PC-9 (cell line): ENCODE measurements at places on chromosomes 5 and 9.
A peak's percentile ranks its signal among the peaks of the same experiment; 100 is the strongest.

DNA sequence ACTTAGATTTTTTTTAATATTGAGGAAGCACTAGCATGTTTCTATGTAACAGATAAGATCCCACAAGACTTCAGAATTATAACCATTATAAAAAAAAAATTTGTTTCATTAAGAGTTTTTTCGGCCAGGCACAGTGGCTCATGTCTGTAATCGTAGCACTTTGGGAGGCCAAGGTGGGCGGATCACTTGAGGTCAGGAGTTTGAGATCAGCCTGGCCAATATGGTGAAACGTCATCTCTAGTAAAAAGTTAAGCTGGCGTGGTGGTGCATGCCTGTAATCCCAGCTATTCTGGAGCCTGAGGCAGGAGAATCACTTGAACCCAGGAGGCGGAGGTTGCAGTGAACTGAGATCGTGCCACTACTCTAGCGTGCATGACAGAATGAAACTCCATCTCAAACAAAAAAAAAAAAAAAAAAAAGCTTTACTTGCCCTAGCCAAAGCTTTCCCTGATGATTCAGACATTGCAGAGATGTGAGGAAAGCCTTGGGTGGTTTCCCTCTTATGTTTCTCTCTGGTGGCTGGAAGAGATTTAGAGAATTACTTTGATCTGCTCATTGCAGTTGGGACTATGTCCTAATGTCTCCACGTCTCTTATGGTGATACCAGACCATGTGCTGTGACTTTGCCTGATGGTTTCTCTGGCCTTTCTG, 65.4 kb downstream of the EGFLAM start:
- H3K36me3 ChIP-seq: no peaks in the 10 kb centered on the region
- no peak overlapping the region for H3K4me3 ChIP-seq
- DNase-seq: no peak
- H3K4me1 ChIP-seq: no peaks in the 10 kb centered on the region

DNA sequence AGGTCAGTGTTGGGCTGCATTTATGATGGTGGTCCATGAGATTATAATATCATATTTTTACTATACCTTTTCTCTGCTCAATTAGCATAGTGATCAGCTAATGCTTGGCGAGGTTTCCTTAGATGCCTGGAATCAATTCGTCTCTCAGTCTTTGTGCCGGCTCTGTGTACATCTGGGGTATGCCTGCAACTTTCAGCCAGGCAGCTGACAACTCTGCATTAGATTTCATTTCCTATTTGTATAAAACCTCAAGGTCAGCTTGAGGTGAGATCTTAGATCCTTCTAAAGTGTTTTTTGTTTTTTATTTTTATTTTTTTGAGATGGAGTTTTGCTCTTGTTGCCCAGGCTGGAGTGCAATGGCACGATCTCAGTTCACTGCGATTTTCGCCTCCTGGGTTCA, 86.8 kb downstream of the MELK start:
- no peak overlapping the region for H3K27ac ChIP-seq
- no peak for DNase-seq
- no peaks in the 10 kb centered on the region for H3K27me3 ChIP-seq
- no peaks in the 10 kb centered on the region for H3K4me1 ChIP-seq

DNA sequence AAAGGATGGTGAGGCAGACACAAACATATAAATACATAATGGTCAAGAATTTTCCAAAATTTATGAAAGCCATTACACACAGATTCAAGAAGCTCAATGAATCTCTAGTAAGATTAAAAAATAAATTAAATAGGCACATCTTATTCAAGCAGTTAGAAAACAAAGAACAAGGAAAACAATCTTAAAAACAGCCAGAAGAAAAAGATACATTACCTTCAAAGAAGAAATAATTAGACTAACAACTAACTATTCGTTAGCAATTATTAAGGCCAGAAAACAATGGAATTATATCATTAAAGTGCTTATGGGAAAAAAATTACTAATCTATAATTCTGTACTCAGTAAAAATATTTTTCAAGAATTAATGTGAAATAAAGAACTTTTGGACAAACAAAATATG, 593.1 kb downstream of the EBF1 start:
- no peaks in the 10 kb centered on the region for H3K27me3 ChIP-seq
- no peaks in the 10 kb centered on the region for H3K36me3 ChIP-seq
- no peak overlapping the region for H3K27ac ChIP-seq
- no peaks in the 10 kb centered on the region for H3K4me1 ChIP-seq
- DNase-seq: no peak

- no peak overlapping the region for H3K27ac ChIP-seq
- no peaks in the 10 kb centered on the region for H3K27me3 ChIP-seq
- no peaks in the 10 kb centered on the region for H3K4me1 ChIP-seq
- no peaks in the 10 kb centered on the region for H3K36me3 ChIP-seq
- no peak overlapping the region for H3K4me3 ChIP-seq
Observed at GRCh38 chr9:34431667-34432066, 26.7 kb downstream of the FAM219A start.

DNA sequence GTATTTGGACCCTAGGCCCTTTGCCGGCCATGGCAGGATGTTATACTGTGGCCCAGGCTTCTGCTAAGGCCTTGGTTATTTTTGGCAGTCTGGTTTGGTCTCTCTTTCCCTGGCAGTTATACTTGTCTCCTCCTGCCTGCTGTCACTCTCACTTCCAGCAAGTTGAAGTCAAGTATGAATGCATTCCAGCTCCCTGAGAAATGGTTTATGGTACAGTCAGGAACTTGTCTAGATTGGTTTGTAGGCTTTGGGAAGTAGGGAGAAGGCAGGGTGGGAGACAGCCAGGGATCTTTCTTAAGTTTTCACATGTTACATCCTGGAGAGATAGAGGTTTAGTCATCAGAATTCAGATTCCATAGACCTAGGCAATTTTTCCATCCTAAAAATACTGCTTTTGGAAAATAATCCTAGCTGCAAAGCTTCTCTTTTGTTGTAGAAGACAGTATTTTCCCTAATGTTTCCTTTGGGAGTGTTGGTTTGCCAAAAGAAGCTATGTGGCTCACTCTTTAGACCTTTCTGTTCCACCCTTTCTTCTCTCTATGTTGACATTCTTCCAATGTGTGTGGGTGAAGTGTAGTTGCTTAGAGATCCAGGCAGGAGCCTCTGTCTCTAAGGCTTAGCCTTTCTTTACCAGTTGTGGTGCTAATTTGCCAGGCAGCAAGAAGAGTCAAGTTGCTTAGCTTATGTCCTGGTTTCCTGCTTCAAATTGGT, 2.5 kb upstream of the KDM3B start:
- H3K27me3 ChIP-seq: no peaks in the 10 kb centered on the region
- H3K27ac ChIP-seq: no peak overlapping the region
- DNase-seq: no peak
- no peak overlapping the region for H3K4me3 ChIP-seq

GRCh38 chr5:77957931-77958521, 181.9 kb upstream of the TBCA start:
- H3K4me3 ChIP-seq: no peak overlapping the region
- H3K36me3 ChIP-seq: no peaks in the 10 kb centered on the region
- H3K27me3 ChIP-seq: no peaks in the 10 kb centered on the region
- H3K27ac ChIP-seq: no peak overlapping the region

- peak overlapping the region; percentile 80 for H3K4me3 ChIP-seq
- no peaks in the 10 kb centered on the region for H3K36me3 ChIP-seq
Observed at GRCh38 chr5:55226027-55226933, 835 bp downstream of the MCIDAS start.

DNA sequence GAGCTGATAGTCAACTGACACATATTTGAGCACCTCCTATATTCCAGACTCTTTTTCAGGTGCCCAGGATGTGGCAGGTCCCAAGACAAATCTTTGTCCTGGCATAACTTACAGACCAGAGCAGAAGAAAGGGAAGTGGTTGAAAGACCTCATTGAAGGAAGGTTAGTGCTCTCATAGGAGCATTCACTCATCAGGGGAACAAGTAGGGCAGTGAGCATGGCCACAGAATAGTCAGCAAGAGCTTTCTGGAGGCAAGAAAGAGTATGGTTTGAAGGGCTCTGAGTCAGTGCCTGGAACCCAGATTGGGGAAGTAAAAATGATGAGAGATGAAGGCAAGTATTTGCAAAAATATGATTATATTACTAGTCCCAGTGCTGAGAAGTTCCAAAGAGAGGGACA, 25.0 kb upstream of the ERMP1 start:
- no peak overlapping the region for H3K4me3 ChIP-seq
- no peaks in the 10 kb centered on the region for H3K27me3 ChIP-seq
- peaks cover 5% of the 10 kb centered on the region; the same call in 1 of the 2 replicates for H3K4me1 ChIP-seq

DNA sequence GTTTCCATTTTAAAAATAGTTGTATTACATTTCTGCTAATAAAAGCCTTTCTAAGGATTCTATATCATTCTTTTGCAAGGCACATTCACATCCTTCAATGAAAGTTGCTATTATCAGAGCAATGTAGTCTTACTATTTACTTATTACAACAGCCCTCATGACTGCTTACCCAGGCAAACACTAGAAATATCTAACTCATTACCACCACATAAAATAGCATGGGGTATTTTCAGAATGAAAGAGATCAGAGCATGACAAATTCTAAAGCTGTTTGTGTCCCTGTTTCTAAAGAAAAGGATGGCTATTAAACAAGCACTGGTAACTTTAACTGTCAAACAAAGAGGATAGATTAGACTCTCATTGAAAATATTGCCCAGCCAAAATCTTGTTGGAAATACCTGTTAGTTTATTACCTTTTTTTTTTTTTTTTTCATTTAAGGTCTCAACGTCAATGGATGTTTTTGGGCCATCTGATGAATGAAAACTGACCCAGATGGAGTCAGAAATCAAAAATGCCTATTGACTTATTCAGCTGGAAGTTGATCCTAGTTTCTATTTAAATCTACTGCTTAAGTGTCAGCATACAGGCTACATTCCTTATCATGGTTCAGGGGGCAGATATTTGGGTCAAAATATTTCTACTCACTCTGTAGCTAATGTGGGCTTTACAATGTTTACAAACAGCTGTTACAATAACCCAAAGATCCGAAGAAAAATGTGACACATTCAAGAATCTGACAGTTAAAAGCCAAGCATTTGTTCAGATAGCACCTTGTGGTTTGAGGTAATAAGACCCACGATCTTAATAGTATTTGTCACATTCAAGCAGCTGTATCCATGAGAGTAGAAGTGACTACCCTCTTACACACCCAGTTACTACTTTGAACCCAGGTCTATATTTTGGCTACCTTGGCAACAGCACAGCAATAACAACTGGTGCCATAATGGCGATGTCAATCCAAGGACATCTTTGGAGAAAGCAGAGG, 554.8 kb upstream of the MEF2C start:
- no peaks in the 10 kb centered on the region for H3K36me3 ChIP-seq
- no peak overlapping the region for H3K4me3 ChIP-seq
- no peaks in the 10 kb centered on the region for H3K4me1 ChIP-seq
- no peak for DNase-seq
- H3K27ac ChIP-seq: no peak overlapping the region
- H3K27me3 ChIP-seq: no peaks in the 10 kb centered on the region

DNA sequence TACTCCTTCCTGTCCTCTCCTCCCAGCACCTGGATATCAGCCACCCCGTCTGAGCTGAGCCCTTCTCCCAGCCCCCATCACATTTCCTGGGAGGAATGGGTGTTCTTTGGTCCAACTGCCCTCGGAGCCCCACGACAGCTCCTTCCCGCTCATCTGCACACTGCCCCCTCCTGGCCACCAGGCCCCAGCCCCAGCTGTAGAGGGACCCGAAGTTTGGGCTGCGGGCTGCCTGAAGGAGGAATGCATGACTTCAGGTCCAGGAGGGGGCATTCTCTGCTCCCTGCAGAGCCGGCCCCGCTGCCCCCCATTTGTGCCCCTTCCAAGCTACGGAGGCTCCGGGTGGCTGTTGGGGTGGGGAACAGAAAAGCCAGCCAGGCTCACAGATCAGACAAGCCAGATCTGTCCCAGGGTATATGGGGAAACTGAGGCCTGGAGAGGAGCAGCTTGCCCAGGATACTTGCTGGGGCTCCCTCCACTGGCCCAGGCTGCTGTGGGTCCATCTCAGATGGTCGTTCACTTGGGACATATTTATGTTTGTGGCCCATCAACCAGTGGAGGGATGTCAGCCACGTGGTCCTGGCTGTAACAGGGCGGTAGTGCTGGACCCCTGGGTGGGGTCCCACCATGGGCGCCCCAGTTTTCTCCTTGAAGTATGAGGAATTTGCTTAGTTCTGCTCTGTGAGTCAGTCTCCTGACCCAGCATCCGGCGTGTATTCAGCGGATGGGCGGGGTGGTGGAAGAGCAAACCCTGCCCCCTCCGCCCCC, 33.1 kb downstream of the DAB2IP start:
- H3K4me1 ChIP-seq: peaks cover 8% of the 10 kb centered on the region
- H3K4me3 ChIP-seq: no peak overlapping the region
- no peaks in the 10 kb centered on the region for H3K36me3 ChIP-seq

GRCh38 chr9:2991292-2991691, 147.4 kb upstream of the PUM3 start:
- H3K27me3 ChIP-seq: peaks cover 3% of the 10 kb centered on the region; the same call in 1 of the 2 replicates
- DNase-seq: no peak
- H3K4me3 ChIP-seq: no peak overlapping the region
- no peak overlapping the region for H3K27ac ChIP-seq

DNA sequence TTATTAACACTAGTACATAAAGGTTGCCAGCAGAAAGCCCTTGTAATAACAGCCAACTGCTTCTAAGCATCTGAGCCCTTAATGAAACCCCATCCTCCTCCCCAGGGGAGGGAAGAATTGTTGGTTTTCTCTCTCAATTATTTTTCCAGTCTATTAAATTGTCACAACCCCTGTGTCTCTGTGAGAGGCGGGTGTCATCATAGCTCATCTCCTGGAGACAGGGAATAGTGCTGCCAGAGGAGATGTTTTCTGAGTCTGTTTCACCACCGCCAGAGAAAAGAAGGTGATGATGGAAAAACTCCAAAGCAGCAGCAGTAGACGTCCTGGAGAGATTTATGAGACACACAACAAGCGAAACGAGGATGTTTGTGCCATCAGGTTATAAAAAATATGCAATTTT, 271.1 kb upstream of the NMUR2 start:
- no peak for DNase-seq
- no peaks in the 10 kb centered on the region for H3K27me3 ChIP-seq
- no peaks in the 10 kb centered on the region for H3K36me3 ChIP-seq
- H3K27ac ChIP-seq: no peak overlapping the region

- H3K27ac ChIP-seq: peak overlapping the region; percentile 84
- H3K36me3 ChIP-seq: no peaks in the 10 kb centered on the region
- no peaks in the 10 kb centered on the region for H3K27me3 ChIP-seq
- peaks cover 61% of the 10 kb centered on the region for H3K4me1 ChIP-seq
- no peak for DNase-seq
Observed at GRCh38 chr5:173869316-173869715, 18.8 kb upstream of the CPEB4 start.

- H3K4me1 ChIP-seq: no peaks in the 10 kb centered on the region
- H3K4me3 ChIP-seq: no peak overlapping the region
- H3K27me3 ChIP-seq: no peaks in the 10 kb centered on the region
- no peaks in the 10 kb centered on the region for H3K36me3 ChIP-seq
- DNase-seq: no peak
- H3K27ac ChIP-seq: no peak overlapping the region
Observed at GRCh38 chr5:66788556-66788955, 192.4 kb downstream of the MAST4 start.
